ENCODE measurements at places on chromosomes 6 and 20.

GRCh38 chr6:166167258-166167731 is 356 bp downstream of the TBXT start:
- DNase-seq = no peak

DNA sequence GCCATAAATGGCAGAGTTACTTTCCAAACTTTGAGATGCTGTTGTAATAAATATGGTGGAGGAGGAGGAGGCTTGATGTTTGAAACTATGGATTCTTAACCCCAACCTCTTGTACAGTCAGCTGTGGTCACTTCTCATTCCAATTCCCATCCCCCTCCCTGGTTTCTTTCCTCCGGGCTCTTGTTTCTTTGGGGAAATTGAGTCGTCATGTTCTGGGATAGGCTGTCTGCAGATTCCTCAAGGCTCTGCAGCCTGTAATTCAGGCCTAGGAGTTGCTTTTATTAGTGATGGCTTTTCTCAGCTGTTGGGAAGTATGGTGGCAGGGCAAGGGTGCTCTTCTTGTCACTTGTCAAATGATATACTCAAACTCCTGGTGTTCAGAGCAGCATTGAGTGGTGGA is 2.6 kb downstream of the PTK7 start:
- no peak for DNase-seq

GRCh38 chr6:111771094-111771432 is 102.2 kb downstream of the FYN start:
- DNase-seq = no peak

- no peak for DNase-seq
Measured at GRCh38 chr6:12645941-12646340, 70.6 kb upstream of the PHACTR1 start.

DNA sequence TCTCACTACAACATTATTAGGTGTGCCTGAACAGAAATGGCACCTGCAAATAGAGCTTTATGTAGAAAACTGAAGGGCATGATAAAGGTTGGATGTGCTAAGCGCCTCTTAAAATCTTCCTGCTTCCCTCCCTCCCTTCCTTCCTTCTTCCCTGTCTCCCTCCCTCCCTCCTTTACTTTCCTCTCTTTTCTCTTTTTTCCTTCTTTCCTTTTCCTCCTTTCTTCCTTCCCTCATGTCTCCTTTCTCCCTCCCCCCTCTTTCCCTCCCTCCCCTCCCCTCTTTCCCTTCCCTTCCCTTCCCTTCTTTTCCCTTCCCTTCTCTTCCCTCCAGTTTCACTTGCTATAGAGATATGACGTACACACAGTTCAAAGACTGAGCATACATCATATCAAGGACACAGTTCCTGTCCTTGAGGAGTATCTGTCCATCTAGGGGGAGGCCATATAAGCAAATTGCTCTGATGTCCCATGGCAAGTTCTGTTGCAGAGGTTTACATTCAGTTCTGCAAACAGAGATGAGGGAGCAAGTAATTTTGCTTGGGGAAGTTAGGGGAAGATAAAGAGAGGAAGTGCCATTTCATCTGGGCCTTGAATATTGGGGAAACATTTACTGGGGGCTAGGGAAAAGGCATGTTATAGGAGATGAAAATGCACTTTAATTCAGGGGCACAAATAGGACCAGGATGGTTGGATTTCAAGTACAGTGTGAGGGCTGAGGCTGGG is 79.0 kb upstream of the EEF1E1 start:
- DNase-seq = no peak

- DNase-seq = no peak
Measured at GRCh38 chr20:25187635-25188034, 7.9 kb upstream of the ENTPD6 start.

DNA sequence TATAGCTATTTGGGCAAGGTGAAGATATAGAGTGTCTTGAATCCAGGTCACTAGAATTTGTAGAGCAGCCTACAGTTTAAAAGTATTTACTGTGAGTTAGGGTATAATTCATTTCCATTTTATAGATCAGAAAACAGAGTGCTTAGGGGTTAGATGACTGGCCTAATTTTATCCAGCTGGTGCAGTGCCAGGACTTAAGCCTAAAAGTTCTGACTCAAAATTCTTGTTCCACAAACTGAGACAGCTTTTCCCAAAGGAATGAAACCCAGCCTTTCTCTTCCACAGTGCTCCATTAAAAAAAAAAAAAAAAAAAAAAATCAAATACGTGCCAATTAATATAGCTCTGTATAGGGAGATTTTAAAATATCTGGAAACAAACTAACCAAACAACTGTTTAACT is 441.0 kb upstream of the MARCKS start:
- DNase-seq = no peak

GRCh38 chr6:156760377-156760776 is 16.8 kb upstream of the ARID1B start:
- DNase-seq = no peak

DNA sequence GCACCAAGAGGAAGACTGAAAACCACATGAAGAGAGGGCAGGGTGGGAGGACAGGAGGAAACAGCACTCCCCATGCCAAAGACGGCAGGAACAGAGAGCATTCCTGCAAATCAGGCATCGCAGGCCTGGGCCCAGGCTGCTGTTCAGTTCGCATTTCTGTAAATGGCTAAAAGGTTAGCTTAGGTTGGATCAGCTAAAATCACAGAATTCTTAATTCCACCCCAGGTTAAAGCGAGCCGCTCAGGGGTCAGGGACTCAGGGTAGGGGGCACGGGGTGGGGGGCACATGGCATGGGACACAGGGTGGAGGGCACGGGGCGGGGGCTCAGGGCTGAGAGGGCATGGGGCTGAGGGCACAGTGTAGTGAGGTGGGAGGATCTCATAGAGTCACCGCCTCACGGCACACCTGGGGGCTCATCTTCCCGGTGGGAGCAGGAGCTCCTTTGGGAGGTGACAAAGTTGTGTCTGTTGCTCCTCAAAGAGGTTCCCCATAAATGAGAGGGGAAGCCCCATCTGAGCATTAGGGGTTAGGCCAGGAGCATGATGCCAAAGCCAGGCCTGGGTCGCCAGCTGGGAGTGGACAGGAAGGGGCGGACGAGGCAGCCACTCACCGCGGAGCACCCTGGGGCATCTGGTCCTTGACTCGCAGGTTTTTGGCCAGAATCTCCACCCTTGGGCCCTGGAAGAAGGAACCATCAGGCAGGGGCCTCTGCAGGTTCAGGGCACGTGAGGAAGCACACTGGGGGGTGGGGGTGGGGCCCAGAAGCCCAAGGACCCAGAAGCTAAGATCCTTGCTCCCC is 200.7 kb downstream of the PREX1 start:
- no peak for DNase-seq

- DNase-seq = no peak
Measured at GRCh38 chr6:89597988-89598387, 40.6 kb downstream of the LYRM2 start.

DNA sequence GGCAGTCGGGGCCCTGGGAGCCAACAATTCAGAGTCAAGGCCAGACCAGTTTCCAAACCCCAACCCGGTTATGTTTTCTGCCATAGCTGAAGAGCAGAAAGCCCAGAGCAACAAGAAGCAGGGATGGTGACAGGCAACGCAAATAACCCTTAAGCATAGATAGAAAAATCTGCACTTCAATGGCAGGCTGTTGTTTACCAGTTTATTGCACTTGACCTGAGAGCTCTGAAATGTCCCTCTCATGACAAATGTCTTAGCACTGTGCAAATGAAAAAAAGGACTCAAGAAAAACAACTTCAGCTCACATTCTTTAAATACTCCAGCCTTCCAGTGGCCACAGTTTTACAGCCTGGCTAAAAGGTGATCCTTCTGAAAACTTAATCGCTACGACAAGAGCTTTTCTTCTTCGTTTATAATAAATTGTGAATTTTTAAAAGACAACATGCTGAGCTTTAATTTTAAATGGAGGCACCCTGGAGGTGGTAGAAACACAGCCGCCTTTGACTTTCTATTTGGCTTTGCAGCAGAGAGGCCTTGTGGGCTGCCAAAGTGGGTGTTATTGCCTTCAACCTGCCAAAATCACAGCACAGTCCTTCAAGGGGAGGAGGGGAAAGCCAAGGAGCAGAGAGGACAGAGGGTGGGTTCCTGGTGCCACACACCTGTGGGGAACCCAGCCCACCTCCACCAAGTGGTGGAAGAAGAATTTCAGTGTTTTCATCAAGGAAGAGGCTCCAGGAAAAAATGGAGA is 289.5 kb upstream of the CDYL start:
- DNase-seq = no peak

DNA sequence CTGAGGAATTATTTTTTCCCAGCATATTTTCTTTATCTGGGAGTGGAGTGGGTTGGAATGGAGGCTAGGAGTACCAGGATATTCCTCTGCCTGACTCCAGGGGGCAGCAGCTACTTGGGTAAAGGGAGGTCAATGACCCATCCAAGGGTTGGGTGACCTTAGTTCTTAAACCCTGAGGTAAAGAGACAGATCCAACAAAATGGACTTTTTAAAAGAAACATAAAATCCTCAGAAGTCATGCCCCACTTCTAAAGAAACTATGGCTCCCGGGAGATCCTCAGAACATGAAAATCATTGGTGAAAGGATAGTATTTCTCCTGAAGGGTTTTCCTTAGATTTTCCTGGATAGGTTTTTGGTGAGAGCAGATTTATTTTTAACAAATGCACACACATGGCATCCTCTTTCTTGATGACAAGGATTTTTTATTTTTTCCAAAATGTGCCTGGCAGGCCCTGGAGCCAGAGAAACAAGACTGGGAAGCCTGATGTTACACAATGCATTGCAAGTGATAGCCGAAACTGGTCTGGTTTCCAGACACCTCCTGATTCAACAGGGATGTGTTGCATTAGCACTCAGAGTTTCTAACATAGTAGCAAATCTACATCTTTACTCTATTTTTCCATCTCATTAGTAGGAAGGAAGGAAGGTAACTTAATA is 240.9 kb upstream of the BTBD3 start:
- peak; percentile 4 for DNase-seq

DNA sequence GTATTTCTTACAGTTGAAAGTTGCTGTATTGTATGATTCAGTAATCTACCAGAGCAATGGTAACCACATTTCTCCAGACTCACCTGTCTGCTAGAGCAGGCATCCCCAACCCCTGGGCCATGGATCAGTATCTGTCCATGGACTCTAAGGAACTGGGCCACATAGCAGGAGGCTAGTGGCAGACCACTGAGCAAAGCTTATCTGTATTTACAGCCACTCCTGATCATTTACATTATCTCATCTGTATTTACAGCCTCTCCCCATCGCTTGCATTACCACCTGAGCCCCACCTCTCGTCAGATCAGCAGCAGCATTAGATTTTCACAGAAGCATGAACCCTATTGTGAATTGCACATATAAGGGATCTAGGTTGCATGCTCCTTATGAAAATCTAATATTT is 60.3 kb upstream of the MANEA start:
- DNase-seq = no peak

DNA sequence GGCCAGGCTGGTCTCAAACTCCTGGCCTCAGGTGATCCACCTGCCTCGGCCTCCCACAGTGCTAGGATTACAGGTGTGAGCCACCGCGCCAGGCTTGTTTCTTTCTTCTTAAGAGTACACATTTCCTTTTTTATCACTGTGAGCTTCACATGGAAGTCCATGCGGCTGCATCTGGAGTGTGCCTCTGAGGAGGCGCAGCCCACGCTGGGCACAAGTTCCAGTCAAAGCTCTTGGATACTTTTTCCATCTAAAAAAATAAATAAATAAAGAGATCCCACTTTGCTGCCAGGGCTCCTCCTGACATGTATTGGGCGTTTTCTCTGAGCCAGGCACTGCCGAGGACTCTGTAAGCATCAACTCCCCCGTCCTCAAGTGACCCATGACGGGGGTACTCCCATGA is 123.0 kb downstream of the PREX1 start:
- DNase-seq = no peak

- DNase-seq = no peak
Measured at GRCh38 chr6:376827-377640, 14.5 kb upstream of the IRF4 start.

- DNase-seq = no peak
Measured at GRCh38 chr20:49798718-49799117, 13.9 kb upstream of the SLC9A8 start.

DNA sequence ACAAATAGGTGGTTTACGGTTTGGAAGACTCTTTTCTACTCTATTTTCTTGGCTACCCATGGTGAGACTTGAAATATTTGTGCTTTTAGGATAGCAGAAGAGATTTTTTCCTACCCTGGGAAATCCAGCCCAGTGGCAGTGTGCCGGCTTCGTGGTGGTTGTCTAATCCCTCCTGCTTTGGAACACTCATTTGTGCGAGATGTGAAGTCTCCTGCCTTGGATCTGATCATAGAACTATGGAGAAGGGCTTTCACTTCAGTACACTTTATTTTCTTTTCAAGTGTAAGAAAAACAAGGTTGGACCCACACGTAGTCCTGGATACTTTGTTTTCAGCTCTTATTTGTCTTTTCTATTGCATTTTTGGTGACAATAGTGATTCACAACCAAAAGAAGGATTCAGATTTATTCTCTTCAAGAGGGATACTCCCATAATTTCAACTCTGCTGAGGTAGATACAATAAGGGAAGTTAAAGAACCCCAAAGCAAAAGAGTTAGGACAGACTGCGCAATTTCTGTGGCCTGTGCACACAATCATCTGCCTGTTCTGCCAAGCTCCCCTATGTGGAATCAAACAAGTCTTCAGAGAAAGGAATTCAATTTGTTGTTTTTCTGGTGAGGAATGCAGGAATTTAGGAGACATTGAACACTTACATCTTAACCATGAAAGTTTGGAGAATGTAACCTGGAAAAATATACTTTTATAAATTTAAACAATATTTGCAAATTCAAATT is 413.2 kb downstream of the GJA1 start:
- DNase-seq = no peak

GRCh38 chr6:37624606-37625574 is 72.8 kb downstream of the MDGA1 start:
- DNase-seq = no peak

DNA sequence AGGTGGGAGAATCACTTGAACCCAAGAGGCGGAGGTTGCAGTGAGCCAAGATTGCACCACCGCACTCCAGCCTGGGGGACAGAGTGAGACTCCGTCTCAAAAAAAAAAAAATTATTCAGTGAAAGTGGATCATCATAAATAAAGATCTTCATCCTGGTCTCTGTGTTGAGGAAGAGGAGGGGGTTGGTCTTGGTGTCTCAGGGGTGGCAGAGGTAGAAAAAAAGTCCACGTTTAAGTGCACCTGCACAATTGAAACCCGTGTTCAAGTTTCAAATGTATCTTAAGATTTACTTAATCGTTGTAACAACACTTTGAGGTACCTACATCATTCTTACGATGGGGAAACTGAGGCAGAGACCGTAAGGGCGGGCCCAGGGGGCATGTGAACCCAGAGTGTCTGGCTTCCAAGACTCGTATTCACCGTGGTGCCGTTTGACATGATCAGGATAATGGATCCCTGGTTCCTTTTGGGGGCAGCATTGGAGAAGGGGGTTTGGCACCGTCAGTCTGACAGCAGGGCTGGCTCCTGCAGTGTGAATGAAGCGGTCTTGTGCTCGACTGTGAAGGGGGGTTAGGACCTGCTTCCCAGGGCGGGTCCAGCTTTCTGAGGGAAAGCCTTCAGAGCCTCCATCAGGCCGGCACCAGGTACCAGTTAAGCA is 32.9 kb upstream of the ID1 start:
- peak; percentile 33 for DNase-seq

- no peak for DNase-seq
Measured at GRCh38 chr20:16601047-16601446, 27.8 kb upstream of the KIF16B start.
